ENCODE measurements at places on chromosomes 12 and 14.

- DNase-seq, result peak; percentile 97
Measured at GRCh38 chr12:2877047-2877952, at the start of the genes FOXM1 and RHNO1. TSS of gene FOXM1 (minus strand) at chr12:2877174. CDS start at chr12:2874478, 2,696 bp downstream. TSS of gene RHNO1 (plus strand) at chr12:2877223. CDS start at chr12:2885367, 8,144 bp downstream.

GRCh38 chr12:119624966-119625365 lies 31.4 kb downstream of the TMEM233 start:
- DNase-seq, result no peak

DNA sequence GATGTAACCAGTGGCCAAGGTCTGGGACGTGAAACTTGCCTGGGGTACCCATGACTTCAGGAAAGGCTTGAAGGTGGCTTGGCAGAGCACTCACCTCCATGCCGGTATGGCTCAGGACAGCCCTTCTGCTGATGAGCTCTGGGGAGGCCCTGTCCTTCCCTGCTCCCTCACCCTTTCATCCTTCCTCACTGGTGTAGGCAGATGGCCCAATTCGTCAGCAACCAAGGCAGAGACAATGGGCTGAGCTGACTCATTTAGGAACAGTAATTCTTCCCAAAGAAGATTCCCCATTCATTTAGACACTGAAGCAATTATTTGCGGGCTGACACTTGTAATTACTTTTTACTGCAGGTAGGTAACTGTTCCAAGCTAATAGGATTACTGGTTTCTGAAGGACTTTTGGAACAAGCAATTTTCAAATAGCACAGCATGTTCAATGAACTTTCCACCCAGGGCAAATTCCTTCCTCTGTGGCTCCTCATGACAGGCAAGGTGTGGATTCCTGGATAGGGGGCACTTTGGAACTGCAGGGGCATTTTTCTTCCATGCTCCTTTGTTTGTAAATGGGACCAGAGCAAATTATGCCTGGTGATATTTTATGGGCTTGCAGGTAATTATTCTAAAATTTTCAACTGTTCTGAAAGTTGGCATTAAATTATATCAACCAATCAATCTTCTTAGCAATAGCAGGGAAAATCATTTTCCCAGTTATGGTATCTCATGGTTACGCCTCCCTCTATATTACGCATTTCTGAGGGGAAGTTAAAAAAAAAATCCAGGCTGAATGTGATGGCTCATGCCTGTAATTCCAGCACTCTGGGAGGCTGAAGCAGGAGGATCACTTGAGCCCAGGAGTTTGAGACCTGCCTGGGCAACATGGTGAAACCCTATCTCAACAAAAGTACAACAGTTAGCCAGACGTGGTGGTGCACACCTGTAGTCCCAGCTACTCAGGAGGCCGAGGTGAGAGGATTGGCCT lies 24.1 kb upstream of the NRDE2 start:
- no peak for DNase-seq

DNA sequence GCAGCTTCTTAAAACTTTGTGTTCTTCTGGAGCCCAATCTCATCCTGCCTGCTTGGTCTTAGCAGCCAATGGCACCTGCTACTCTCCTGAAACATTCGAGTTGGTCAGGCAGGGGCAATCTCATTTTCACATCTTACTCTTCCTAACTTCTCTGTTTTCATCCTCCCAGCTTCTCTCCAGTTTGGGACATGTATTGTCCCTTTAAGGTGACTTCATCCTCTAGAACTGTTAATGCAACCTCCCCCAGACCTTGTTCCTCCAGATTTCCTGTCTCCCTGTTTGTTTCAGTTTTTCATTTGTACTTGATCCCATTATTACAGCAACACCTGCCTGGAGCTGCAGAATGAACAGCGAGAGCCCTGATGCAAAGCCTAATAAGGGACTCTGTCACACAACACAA lies 31.3 kb downstream of the SERPINA11 start:
- no peak for DNase-seq

DNA sequence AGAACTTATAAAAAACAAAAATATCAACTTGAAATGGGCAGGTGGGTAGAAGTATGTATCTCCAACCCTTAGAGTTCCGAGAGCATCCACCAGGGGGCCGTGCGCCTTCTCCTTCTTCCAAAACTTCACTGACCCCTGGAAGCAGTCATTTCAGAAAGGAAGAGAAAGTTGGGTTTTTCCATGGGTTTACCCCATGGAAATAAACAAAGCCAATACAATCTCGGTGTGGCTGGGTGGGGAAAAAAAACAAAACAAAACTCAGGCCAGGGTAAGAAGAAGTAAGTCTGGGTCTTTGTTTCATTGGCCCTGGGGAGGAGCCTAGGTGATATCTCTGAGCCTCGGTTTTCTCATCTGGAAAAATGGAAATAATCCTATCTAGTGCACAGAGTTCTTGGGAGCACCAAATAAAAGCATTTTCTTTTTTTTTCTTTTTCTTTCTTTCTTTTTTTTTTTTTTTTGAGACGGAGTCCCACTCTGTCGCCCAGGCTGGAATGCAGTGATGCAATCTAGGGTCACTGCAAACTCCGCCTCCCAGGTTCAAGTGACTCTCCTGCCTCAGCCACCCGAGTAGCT lies 33.6 kb upstream of the HNF1A start:
- DNase-seq, result peak; percentile 76

DNA sequence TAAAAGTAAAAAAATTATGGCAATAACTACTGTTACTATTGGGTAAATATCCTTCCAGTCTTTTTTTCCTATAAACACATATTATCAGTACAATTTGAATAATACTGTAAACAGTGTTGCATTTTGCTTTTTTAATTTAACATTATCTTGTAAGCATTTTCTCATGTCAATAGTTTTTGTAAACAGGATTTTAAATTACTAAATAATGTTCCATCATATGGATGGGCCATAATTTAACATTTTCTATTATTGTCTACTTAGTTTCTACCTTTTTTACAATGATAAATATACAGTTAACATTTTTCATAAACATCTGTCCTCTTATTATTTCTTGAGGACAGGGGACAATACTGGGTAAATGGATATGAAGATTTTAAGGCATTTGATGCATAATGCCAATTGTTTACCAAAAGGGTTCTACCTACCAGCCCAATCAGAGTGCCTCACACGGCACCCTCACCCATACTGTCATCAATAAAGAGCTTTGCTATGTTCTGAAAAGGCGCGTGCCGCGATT lies 759 bp upstream of the ACVR1B start:
- no peak for DNase-seq
